Activated naive CD8-positive, alpha-beta T cell treated with anti-CD3 and anti-CD28 coated beads for 36 hours (primary cell): ENCODE measurements at places on chromosomes 13 and 19. TPM values are rescaled to one million over a fixed set of nuclear protein-coding genes. Genes with fewer than 3 reads are reported as not detected.

GRCh38 chr13:41707194-41707821 lies 250.0 kb downstream of the RGCC start:
- peaks cover 11% of the 10 kb centered on the region for H3K36me3 ChIP-seq
- DNase-seq: no peak
- no peak overlapping the region for H3K27ac ChIP-seq
- no peaks in the 10 kb centered on the region for H3K27me3 ChIP-seq
- peaks cover 6% of the 10 kb centered on the region for H3K4me1 ChIP-seq

MYO9B gene
- total RNA-seq: 86.9 TPM

GRCh38 chr19:56145698-56146097 lies 4.6 kb downstream of the ZNF444 start:
- no peak overlapping the region for H3K4me3 ChIP-seq
- no peaks in the 10 kb centered on the region for H3K27me3 ChIP-seq
- peaks cover 26% of the 10 kb centered on the region for H3K4me1 ChIP-seq
- H3K27ac ChIP-seq: no peak overlapping the region

DNA sequence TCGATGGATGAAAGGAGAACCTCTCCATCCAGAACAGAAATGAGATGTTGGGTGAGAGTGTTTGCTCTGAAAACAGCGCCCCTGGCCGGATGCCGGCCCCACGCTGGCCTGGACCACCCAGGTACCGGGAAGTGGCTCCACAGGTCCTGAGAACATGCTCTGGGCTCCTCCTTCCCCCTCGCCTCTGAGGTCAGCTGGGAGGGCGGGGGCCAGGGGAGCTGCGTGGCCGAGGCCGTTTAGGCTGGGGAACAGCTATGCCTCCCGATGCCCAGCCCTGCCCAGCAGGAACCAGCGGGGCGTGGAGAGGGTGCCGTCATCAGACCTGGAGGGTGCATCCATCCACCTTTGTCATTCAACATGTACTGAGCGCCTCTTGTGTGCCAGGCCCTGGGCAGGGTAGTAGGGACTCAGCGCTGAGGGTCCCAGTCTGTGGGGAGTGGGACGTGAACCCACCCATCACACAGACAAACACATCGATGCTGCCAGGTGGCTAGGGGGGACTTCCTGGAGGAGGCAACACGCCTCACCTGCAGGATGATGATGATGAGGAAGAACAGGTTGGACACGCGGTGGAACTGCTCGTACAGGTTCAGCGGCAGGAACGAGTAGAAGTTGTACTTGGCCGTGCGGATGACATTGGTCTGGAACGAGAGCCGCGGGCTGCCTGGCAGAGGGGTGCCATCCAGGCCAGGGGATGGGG lies 4.2 kb downstream of the ATP8B3 start:
- H3K27ac ChIP-seq: no peak overlapping the region
- no peak overlapping the region for H3K4me3 ChIP-seq
- no peaks in the 10 kb centered on the region for H3K27me3 ChIP-seq

DNA sequence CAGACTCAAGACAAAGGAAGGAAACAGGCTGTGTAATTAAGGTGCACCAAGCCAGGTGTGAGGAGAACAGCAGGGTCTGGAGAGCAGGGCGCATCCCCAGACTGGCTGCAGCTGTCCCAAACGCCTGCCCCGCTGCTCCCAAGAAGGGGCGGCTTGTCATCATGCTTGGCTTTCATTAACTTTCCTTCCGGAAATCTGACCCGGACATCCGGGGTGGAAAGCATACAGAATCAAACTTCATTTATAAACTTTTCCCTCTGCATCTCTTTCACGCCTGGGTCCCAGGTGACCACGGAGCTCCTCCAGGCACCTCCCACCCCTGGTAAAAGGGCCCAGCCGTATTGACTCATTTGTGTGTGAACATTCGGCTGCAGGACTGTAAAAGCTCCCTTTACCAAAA lies 31.7 kb downstream of the TSHZ3 start:
- H3K36me3 ChIP-seq: no peaks in the 10 kb centered on the region
- H3K27ac ChIP-seq: no peak overlapping the region
- no peaks in the 10 kb centered on the region for H3K4me1 ChIP-seq
- H3K4me3 ChIP-seq: no peak overlapping the region
